ENCODE measurements at places on chromosomes 1 and 21. TPM values are rescaled to one million over a fixed set of nuclear protein-coding genes. Genes with fewer than 3 reads are reported as not detected.

The BTBD8 gene
- 5.5 TPM for total RNA-seq

The ARTN gene
- 0.27 TPM for total RNA-seq

DNA sequence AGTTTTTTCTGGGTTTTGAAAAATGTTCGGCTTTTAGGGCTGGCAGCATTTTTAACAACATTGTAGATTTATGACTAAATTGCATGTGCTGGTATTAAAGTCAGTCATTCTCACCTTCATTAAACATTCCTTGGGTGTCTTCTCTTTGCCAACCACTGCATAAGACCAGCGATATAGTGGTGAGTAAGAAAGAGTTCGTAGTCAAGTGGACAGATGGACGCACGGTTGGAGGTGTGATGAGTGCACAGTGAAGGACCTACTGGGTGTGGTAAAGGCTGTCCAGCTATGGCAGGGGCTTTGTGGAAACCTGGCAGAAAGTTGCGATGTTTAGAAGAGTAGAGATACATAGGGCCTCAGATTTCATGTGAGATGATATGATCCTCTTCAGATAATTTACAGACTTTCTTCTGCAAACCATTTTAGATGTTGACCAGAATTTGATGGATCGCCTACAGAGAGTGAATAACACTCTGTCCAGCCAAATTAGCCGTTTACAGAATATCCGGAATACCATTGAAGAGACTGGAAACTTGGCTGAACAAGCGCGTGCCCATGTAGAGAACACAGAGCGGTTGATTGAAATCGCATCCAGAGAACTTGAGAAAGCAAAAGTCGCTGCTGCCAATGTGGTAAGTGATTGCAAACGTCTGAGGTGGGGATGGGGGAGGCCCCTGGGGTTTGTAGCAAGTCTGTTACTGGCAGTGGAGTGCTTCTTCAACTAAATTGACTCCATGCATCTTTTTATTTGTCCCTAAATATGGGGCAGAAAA lies 56.0 kb upstream of the LAMC2 start:
- H3K4me3 ChIP-seq: no peak overlapping the region
- no peaks in the 10 kb centered on the region for H3K27me3 ChIP-seq
- H3K27ac ChIP-seq: no peak overlapping the region

DNA sequence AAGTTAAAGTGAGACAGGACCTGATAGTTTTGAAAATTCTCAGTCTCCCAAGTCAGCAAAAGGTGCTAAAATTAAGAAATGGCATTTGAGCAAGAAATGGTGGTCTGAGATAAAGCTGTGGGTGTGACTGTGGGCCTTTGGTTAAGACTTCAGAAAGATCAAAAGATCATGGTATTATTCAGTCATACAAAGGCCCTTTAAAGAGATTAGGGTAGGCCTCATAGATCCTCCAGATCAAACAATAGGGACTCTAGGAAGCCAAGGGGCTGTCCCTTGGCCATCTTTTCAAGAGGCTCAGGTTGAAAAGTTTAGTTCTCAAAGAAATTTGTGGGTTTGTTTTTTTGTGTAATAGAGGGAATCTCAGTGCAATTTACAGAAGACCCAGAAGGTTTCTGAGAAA lies 8.4 kb downstream of the HMGB4 start:
- no peak overlapping the region for H3K4me3 ChIP-seq
- H3K27ac ChIP-seq: no peak overlapping the region

- no peak overlapping the region for H3K4me3 ChIP-seq
- DNase-seq: no peak
- no peak overlapping the region for H3K27ac ChIP-seq
- no peaks in the 10 kb centered on the region for H3K27me3 ChIP-seq
- no peaks in the 10 kb centered on the region for H3K36me3 ChIP-seq
Observed at GRCh38 chr1:119440721-119441307, 25.9 kb downstream of the HSD3B2 start.

The TMCC2 gene
- total RNA-seq: 3.0 TPM

The PLXNA2 gene
- total RNA-seq: 83.9 TPM

DNA sequence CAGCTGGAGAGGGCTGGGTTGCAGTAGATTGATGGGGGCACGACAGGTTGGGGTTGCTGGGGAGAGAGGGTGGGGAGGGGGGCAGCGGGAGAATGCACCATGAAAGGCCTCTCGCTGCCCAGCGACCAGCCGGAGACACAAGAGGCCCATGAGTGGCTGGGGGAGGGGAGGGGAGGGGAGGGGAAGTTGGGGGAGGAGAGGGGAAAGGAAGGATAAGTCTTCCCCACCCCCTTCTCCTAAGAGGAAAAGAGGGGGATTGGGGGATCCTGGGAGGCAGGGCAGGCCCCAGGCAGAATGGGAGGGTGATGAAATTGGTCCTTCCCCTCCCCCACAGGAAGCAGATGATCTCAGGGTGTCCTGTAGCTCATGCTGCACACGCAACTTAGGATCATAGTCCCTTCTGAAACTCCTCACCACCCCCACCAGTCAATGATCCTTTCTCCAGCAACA lies 45.7 kb downstream of the PAX7 start:
- H3K27ac ChIP-seq: no peak overlapping the region
- no peak overlapping the region for H3K4me3 ChIP-seq
- DNase-seq: no peak
- H3K36me3 ChIP-seq: no peaks in the 10 kb centered on the region
- H3K27me3 ChIP-seq: peaks cover 44% of the 10 kb centered on the region
- H3K4me1 ChIP-seq: no peaks in the 10 kb centered on the region

DNA sequence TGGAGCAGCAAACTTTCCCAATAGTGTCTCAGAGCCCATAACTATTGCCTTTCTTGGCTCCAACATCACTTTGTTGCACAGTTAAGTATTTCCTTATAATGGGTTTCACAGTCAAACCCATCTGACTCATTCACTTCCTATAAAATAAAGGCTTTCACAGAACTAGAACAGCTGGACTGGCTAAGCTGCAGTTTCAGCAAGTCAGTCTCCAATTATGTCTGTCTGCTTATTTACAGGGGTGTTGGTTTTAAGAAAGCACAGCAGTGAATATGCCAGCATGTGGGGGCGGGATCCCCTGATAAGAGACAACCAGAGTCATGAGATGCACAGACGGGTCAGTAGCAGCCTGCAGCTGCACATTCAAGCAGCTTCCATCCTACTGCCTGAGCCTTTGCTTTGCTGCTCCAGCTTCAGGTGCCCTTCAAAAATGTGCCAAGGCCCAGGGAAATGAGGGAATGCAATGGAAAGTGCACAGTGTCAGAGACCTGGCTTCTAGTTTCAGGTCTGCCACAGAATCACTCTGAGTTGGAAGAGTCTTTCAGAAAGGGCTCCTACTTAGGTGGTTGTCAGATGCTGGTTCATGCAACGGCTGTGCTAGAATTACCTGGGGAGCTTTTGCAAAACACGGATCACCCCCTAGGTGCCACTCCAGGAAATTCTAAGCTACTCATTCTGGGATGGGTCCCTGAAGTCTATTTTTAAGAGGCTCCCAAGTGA lies 24.8 kb downstream of the RNF19B start:
- peaks cover 16% of the 10 kb centered on the region for H3K4me1 ChIP-seq
- H3K27ac ChIP-seq: peak overlapping the region; percentile 15
- no peak for DNase-seq
- no peak overlapping the region for H3K4me3 ChIP-seq

- peak overlapping the region; percentile 21 for H3K27ac ChIP-seq
- no peak overlapping the region for H3K4me3 ChIP-seq
- no peaks in the 10 kb centered on the region for H3K27me3 ChIP-seq
- H3K36me3 ChIP-seq: no peaks in the 10 kb centered on the region
- H3K4me1 ChIP-seq: no peaks in the 10 kb centered on the region
Observed at GRCh38 chr1:162004441-162004950, 19.2 kb downstream of the OLFML2B start.

- no peaks in the 10 kb centered on the region for H3K36me3 ChIP-seq
- no peaks in the 10 kb centered on the region for H3K4me1 ChIP-seq
- no peak for DNase-seq
- no peak overlapping the region for H3K27ac ChIP-seq
- H3K4me3 ChIP-seq: no peak overlapping the region
- H3K27me3 ChIP-seq: no peaks in the 10 kb centered on the region
Observed at GRCh38 chr1:26608895-26609294, 79.3 kb downstream of the RPS6KA1 start.

DNA sequence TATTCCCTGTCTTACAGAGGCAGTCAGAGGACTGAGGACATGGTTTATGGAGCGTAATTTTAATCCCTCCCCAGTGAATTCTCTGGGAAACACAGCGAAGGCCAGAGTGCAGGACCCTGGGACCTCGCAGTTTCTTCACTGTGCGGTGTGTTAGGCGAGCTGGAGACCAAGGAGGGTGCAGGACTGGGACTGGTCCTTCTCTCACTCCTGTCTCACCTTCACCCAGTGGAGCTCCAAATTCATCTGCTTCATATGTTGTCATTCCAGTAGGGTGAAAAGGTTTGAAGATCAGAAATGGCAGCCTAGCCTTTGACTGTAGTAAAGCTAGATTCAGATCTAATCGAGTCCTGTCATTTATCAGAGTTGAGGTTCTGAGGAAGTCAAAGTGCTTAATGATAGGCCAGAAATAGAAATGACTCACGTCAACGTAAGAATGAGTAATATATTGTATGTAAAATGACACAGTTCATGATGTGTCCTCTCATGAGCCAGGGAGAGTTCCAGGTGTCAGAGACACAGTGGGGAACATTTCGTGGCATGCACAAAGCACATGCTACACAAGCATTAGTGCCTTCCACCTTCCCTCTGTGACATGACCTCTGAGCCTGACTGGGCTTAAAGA lies 647.5 kb downstream of the SMYD3 start:
- H3K27me3 ChIP-seq: no peaks in the 10 kb centered on the region
- no peak for DNase-seq
- H3K27ac ChIP-seq: peak overlapping the region; percentile 6
- H3K36me3 ChIP-seq: peaks cover 10% of the 10 kb centered on the region
- peaks cover 5% of the 10 kb centered on the region for H3K4me1 ChIP-seq

- H3K4me1 ChIP-seq: no peaks in the 10 kb centered on the region
- no peaks in the 10 kb centered on the region for H3K36me3 ChIP-seq
- no peak for DNase-seq
- H3K4me3 ChIP-seq: no peak overlapping the region
Observed at GRCh38 chr1:37391211-37392011, 83.0 kb upstream of the ZC3H12A start.

- H3K27ac ChIP-seq: no peak overlapping the region
- H3K27me3 ChIP-seq: no peaks in the 10 kb centered on the region
- H3K36me3 ChIP-seq: peaks cover 4% of the 10 kb centered on the region
- peaks cover 17% of the 10 kb centered on the region for H3K4me1 ChIP-seq
- peak; percentile 69 for DNase-seq
Observed at GRCh38 chr1:154714638-154715037, 106.7 kb upstream of the ADAR start.

DNA sequence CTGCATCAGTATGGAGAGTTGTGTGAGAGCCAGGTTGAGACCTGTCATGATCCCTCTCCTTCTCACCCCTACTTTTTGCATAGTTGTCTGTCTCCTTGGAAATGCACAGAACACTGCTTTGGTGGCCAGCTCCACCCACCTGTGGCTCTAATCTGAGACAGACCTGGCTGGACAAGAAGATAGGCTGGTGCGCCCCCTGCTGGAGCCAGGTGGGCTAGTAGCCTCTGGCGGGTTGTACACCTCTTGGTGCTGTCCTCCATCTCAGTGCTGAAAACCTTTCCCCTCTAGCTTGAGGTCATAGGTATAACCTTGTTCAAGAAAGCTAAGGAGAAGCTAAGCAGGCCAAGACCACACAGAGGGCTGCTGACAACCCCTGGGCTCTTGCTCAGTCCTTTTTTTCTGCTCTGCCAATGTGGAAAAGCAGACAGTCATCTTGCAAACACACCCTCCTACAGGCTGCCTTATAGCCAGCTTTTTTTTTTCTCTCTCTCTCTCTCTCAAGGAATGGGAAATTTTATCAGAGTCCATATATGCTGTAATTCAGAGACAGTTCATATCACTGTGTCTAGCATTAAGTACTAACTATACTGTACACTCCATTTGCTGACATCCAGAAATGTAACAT lies 58.8 kb upstream of the SPATA6 start:
- peaks cover 10% of the 10 kb centered on the region for H3K27me3 ChIP-seq

The EFHD2 gene
- total RNA-seq: 100 TPM

The RPTN gene
- total RNA-seq: not detected

GRCh38 chr1:220113136-220113695 lies 19.3 kb downstream of the IARS2 start:
- DNase-seq: no peak
- H3K4me1 ChIP-seq: no peaks in the 10 kb centered on the region
- H3K27me3 ChIP-seq: no peaks in the 10 kb centered on the region
- no peak overlapping the region for H3K4me3 ChIP-seq

DNA sequence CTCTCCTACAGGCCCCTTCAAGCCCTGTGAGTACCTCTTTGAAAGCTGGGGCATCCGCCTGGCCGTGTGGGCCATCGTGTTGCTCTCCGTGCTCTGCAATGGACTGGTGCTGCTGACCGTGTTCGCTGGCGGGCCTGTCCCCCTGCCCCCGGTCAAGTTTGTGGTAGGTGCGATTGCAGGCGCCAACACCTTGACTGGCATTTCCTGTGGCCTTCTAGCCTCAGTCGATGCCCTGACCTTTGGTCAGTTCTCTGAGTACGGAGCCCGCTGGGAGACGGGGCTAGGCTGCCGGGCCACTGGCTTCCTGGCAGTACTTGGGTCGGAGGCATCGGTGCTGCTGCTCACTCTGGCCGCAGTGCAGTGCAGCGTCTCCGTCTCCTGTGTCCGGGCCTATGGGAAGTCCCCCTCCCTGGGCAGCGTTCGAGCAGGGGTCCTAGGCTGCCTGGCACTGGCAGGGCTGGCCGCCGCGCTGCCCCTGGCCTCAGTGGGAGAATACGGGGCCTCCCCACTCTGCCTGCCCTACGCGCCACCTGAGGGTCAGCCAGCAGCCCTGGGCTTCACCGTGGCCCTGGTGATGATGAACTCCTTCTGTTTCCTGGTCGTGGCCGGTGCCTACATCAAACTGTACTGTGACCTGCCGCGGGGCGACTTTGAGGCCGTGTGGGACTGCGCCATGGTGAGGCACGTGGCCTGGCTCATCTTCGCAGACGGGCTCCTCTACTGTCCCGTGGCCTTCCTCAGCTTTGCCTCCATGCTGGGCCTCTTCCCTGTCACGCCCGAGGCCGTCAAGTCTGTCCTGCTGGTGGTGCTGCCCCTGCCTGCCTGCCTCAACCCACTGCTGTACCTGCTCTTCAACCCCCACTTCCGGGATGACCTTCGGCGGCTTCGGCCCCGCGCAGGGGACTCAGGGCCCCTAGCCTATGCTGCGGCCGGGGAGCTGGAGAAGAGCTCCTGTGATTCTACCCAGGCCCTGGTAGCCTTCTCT lies 23.5 kb downstream of the UBE2T start:
- H3K4me3 ChIP-seq: no peak overlapping the region
- no peaks in the 10 kb centered on the region for H3K4me1 ChIP-seq
- H3K36me3 ChIP-seq: no peaks in the 10 kb centered on the region
- no peaks in the 10 kb centered on the region for H3K27me3 ChIP-seq
- DNase-seq: no peak
- no peak overlapping the region for H3K27ac ChIP-seq

DNA sequence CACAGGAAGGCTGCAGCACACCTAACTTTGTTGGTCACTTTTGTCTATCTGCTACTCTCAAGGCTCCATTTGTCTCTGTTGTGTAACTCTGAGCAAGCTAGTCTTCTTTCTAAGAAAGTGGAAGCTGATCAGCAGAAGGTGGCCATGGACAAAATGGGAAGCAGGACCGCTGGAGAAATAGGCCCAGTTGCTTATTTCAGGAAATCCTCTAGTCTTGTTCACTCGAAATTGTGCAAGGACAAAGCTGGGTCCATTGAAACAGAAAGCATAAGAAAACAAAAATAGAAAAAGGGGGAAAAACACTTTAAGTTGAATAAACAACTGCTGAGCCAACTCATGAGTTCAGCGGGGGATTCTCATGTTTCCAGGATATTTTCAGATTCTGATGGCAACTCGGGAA lies 150.1 kb downstream of the PBX1 start:
- peaks cover 63% of the 10 kb centered on the region for H3K4me1 ChIP-seq
- H3K27me3 ChIP-seq: no peaks in the 10 kb centered on the region
- no peaks in the 10 kb centered on the region for H3K36me3 ChIP-seq
- no peak overlapping the region for H3K27ac ChIP-seq

GRCh38 chr1:24048205-24048869 lies 63.6 kb downstream of the MYOM3 start:
- DNase-seq: no peak
- peaks cover 24% of the 10 kb centered on the region for H3K4me1 ChIP-seq
- H3K4me3 ChIP-seq: no peak overlapping the region
- no peak overlapping the region for H3K27ac ChIP-seq

The AIM2 gene
- 2.4 TPM for total RNA-seq

All from lower lobe of right lung (tissue), 2 donors.